ENCODE measurements at places on chromosomes 5 and 9.

DNA sequence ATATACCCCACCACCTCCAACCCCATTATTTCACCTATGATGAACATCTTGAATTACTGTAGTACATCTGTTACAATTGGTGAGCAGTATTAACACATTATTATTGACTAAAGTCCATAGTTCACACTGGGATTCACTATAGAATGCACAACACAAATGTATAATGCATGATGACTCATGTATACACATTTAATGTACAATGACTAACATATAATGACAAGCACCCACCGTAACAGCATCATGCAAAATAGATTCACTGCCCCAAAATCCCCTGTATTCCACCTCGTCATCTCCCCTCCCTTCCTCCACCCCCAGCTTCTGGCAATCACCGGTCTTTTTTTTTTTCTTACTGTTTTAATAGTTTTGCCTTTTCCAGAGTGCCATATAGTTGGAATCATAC is 47.1 kb upstream of the NEK6 start:
- no peak for DNase-seq

DNA sequence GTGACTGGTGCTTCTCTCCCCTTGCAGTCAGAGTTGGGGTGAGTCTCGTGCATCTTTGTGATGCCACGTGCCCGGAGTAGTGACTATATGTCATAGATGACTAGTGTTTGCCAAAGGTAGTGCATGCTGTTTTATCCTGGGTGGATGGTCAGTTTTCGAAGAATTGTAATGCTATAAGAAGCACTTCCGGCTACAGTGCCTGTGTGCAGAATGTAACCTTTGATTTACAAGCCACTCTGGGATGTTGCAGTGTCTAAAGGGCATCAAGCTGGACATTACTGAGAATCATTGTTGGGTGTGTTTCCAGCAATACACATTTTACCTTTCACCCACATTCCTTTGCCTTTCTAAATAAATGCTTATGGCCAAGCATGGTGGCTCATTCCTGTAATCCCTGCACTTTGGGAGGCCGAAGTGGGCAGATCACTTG is 16.7 kb downstream of the MVB12B start:
- no peak for DNase-seq

DNA sequence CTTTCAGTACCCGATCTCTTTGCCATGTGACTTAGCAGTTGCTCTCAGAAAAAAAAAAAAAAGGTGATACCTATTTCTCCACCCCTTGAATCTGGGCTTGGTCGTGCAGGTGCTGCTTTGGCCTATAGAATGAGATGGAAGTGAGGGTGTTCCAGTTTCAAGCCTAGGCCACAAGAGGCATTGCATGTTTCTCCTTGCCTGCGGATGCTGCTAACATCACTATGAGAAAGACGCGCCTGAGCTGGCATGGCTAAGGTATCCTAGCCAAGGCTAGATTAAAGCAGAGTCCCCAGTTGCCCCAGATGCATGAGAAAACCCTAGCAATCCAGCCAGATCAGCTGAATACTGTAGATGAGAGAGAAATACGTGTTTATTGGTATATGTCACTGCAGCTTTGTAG is 14.7 kb upstream of the CSF1R start:
- DNase-seq = no peak

GRCh38 chr5:57277085-57277484 is 103.2 kb downstream of the GPBP1 start:
- no peak for DNase-seq

DNA sequence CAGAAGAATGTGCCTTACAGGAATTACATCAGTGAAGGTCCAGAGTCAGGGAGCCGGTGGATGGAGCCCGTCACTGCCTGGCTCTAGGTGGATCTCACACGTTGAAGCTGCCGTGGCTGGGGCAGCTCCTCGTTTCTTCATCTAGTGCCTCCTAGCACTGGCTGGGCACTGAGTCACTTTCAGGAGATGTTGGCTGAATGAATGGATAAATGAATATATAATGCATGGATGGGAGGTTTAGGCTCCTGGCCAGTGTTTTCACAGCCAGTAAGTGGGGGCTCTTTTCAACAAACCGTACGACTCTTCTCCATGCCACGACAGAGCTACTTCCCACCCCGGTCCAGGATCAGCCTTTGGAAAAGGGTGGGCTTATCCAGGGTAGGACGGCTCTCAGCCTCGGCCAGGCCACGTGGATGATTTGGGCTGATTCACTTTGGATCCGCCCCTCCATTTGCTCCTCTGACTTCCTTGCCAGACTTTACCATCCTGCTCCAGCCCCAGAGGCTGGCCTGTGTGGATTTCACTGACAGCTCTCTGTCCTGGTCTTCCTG is 1.3 kb upstream of the SH3PXD2B start:
- no peak for DNase-seq

DNA sequence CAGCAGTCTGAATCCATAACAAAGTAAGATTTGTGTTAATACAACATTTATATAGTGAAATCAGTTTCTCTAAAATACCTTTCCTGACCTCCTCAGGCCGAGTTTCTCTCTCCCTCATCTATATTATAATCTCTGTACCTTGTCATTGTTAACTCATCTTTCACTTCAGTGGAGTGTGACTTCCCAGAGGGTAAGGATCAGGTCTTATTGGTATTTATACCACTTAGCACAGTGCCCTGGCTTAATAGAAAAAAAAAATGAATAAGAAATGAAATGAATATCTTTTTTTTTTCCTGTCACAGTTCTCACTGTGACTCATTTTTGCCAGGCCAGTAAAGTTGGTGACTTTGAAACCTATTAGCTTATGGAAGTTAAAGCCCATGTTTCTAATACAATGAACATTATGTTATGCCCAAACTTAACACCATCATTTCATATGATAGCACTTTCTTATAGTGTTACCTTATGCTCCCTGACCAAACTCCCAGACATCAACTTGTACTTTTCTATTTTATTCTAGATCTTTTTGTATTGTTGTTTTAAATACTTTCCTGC is 90.1 kb downstream of the NR3C1 start:
- DNase-seq = no peak

DNA sequence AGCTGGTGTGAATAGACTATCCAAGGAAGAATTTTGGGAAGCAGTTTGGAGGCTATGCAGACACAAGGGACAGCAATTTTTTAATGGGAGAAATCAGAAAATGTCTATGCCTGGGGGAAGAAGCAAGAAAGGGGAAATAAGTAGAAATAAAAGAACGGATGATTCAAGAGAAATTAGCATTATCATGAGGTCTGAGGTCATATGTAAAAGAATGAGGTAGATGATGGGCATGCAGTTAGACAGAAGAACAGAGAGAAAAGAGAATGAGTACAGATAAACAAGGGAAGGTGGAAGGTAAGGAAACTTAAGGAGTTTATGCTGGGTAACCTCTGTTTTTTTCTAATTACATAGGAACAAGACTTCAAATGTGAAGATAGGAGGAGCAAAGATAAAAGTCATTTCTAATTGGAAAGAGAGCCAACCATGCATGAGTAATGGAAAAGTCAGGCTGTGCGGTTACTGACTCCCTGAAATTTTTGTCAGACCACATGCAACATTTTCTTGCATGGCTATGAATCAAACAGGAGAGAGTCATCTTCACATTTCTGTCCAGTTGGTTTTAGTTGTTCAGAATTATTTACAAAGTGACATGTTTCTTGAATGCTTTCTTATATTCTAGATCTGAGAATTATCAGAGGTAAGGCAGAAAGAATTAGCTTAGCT is 101.0 kb upstream of the PIK3R1 start:
- DNase-seq = no peak

- DNase-seq = no peak
These were observed 1949.0 kb upstream of the WWC1 start for GRCh38 chr5:166342402-166342801.

DNA sequence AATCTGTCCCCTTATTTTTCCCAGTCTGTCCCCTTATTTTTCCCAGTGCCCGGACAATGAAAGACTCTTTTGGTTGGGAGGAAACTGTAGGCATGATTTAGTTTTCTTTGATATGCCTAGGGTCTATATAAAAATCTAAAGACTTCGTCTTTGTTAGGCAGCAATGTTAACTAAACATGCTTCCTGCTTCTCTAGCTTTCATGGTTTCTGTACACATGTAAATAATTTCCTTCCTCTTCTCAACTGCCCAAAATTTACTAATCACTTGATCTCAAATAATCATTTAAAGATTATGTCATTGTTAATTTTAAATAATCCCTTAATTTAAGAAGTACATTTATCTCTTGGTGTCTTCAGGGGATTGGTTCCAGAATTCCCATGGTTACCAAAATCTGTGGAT is 47.8 kb upstream of the RAPGEF6 start:
- no peak for DNase-seq

- DNase-seq = no peak
These were observed 3.8 kb upstream of the LHX2 start for GRCh38 chr9:124007565-124008302.

DNA sequence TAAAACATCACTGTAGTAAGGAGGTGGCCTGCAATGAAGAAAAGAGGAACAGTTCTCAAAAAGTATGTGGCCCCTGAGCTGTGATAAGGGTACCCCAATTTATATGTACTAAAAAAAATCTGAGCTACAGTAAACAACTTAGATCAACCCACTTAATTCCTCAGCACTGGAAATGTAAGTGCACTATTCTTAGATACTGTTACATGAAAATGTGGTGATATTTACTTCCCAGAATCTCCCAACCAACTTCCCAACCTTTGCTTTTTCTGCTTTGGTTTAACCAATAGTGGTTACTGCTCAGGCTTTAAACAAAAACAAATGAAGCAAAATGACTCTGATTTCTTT is 114.8 kb downstream of the SEMA5A start:
- DNase-seq = no peak

DNA sequence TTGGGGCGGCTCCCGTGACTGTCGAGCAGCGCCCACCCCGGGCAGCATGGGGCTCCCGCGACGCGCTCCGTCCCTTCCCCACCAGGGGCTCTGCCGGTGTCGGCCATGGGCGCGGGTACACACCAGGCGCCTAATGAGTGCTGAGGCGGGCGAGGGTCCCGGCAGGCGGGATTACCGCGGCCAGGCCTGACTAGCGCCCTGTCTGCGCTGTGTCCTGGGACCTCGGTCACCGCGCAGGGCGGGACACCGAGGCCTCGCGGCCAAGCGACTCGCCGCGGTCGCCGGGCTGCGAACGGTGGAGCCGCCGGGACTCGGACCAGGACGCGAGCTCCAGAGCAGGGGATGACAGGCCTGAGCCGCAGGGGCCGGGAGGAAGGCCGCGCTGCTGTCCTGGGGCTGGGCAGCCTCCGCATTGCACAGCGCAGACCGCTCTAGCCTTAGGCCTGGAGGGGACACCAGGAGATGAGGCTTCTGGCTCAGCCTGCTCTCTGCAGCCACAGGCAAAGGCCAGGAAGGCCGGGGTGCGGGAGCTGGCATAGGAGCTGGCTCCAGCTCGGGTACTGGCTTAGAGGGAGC is 14.1 kb downstream of the LCN10 start:
- no peak for DNase-seq

DNA sequence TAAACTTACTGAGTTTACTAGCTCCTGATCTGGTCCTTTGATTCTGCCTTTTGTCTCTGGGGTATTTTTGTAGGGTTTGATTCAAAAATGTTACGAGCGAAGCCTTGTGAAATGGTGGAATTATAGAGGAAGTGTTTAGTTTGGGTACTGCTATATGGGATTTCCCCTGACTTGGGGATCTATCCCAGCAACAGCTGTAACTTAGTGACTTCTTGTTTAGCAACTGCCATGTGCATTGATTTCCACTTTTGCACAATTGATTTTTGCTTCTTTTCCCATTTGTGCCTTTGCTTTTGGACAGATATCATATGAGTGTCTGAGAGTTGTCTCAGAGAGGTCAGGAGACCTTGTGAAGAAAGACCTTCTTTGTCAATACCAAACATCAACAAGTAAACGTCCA is 248.5 kb upstream of the DAP start:
- no peak for DNase-seq

GRCh38 chr5:136985785-136986475 is 513.2 kb downstream of the SPOCK1 start:
- DNase-seq = no peak

DNA sequence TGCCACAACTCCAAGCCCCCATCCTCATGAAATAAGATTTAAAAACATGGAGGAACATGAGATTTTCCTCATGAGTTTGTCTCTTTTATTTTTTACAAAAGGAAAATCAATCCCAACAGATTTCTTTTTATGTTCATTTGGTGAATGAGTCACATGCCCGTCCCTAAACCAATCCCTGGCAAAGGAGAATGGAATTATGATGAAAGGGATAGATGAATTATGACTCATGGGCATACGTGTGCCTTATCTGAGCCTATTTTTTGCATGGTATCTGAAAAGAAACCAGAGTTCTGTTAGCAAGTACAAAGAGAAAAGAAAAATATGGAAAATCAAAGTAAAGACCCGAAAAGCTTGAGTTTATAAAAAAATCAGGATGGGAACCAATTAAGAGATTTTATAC is 267.5 kb upstream of the TMEM161B start:
- no peak for DNase-seq

DNA sequence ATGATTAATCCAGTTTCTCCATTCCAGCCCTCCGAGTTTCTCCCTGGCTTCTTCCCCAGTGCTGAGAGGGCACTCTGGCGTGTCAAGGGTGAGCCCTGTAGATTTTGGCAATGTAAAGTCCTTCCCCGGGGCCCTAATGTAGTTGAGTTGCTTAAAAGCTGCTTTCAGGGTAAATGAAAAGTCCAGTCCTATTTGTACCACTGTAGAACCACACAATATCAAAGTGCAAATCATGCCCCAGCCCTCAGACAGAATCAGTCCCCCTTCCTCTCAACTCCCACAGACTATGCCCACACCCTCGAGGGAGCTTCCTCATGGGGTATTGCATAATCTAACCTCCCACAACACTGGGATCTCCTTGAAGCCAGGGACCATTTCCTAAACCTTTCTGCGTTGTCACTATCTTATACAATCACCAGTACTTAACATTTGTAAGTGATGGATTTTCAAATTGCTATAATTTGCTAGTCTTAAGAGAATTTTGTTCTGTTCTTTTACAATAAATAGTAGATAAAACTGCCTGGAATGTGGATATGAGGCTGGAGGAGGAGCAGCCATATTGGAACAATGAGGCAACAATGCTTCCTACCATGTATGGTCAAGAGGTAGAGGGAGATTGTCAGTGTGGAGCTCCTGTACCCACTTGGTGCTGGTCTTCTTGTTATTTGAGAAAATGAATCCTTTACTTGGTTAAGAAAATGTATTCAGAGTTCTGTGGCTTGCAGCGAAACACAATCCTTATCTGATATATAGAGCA is 34.4 kb downstream of the ZNF366 start:
- DNase-seq = no peak

DNA sequence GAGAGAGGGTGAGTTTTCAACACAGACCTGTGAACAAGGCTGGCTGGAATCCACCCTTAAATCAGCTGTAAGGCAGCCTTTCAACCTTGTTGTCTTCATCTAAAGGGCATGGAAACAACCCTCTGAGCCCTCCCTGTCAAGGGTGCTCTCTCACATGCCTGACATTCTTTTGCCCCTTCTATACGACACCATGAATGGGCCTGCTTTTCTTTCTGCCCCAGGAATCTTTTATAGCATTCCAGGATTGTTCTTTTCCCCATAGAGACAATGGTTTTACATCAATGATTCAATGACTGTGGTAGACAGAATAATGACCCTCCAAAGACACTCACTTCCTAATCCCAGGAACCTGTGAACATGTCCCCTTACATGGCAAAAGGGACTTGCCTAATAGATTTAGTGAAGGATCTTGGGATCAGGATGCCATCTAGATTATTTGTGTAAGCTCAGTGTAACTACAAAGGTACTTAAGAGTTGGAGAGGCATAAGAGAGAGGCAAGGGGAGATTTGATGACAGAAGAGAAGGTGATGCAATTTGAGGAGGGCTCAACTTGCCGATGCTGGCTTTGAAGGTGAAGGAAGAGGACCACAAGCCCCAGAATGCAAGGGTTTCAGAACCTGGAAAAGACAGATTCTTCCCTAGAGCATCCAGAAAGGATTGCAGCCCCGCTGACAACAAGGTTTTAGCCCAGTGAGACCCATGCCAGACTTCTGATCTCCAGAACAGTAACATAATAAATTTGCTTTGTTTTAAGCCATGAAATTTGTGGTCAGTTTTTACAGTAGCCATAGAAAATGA is 29.2 kb upstream of the HMHB1 start:
- no peak for DNase-seq
